ENCODE measurements at places on chromosomes 7 and 10.
A peak's percentile ranks its signal among the peaks of the same experiment; 100 is the strongest.

DNA sequence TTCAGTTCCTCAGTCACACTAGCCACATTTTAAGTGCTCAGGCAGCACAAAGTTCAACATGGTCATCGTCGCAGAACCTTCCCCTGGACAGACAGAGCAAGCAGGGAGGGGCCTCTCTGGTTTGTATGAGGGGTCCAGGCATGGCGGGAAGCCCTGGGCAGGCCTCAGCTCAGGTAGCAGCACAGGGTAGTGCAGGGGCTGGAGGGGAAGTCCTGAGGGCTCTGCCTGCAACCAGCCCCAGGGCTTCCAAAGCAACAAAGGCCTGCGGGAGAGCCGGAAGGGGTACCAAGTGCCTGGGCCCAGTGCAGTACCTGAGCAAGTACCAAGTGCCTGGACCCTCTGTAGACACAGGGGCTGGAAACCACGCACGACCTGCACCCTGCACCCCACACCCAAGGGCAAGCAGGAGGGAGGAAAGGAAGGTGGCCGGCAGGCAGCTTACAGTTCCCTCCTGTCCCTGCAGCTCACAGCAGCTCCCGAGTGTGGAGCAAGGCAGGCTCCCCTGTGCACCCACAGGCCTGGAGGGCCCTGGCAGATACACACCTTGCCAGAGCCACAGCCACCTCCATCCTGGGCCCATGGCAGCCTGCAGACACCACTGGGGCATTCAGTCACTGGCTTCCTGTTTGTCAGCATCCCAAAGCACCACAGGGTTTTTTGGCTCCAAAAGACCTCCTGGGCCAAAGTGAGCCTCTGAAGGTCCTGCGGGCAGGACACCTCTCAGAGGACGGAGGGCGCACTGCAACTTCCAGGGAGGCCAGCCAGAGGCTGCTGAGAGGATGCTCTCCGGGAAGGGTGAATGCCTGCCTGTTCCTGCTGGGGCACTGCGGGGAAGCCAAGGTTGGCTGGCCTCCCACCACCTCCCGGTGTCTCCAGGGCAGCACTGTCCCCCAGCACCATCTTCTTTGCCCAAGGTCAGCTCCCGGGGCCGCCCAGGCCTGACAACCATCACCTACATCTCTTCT lies 6.5 kb upstream of the RET start:
- DNase-seq = no peak

DNA sequence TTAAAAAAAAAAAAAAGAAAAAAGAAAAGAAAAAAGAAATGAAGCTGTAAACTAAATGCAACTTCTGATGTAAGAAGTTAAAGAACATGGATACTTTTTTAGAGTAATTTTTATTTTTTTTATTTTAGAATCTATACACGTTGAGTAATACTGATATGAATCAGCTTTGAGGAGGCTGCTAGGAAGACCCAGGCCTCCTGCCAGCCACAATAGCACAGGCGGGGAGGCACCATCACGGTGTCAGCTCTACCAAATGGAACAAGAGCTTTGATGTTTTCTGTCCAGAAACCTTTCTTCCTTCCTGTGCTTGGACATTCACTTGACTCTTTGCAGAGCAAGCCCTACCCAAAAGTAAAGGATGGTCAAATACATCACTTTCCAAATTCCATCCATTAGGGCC lies 45.3 kb upstream of the EGR2 start:
- no peak for DNase-seq

GRCh38 chr7:44978511-44979366 lies at the start of gene MYO1G:
Gene MYO1G (minus strand): TSS chr7:44979015. CDS start chr7:44978961, 54 bp downstream.
- DNase-seq = no peak

GRCh38 chr10:116961406-116962251 lies 43.4 kb downstream of the SHTN1 start:
- DNase-seq = no peak

GRCh38 chr10:32295027-32295426 lies 51.9 kb downstream of the EPC1 start:
- no peak for DNase-seq

- no peak for DNase-seq
These were observed 747.9 kb upstream of the GALNT17 start for GRCh38 chr7:70384024-70384423.

GRCh38 chr10:72455889-72456595 lies 101.3 kb upstream of the DNAJB12 start:
- DNase-seq = peak; percentile 7

- DNase-seq = no peak
These were observed 399.2 kb downstream of the SORCS1 start for GRCh38 chr10:106765241-106765754.

DNA sequence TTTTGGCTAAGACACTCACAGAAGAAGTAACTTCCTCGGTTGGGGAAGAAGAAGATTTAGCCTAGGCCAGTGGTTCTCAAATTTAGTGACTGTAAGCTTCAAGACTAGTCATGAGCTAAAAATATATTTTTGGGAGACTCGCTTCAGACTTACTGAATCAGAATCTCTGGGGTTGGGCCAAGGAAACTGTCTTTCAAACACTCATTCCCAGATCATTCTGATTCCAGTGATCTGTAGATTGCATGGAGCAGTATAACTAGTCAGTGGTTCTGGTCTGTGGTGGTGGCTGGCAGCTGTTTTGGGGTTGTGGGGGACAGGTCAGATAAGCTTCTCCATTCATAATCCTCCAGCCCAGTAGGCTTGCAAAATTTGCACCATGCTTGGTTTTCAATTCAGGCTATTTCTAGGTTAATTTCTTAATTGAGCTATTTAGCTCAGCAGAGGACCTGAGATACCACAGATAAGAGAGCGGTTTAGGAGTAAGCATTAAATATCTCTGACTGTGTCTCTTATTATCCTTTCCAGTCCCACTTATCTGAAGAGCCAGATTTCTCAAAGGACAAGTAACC lies 3.8 kb upstream of the KAT6B start:
- DNase-seq = peak; percentile 87

- DNase-seq = no peak
These were observed 15.1 kb upstream of the TBX20 start for GRCh38 chr7:35268953-35269352.

GRCh38 chr7:11833431-11833830 lies 1.4 kb upstream of the THSD7A start:
- no peak for DNase-seq

DNA sequence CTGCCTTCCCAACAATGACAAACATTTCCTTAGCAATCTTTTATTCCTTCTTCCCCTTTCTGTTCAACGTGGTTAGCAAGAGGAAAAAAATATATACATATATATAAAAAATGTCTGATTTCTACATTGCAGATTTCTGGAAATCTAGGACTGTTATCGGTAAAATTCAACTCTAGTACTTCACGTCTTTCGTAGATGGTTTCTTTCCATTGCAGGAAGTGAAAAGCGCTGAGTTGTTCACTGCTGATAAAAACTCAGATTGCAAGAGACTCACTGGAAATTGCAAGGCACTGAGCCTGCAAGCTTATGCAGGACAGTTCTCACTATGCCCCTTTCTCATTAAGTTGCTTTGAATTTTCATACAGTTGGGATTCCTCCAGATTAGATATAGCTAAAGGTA lies 23.9 kb downstream of the KIN start:
- DNase-seq = no peak

DNA sequence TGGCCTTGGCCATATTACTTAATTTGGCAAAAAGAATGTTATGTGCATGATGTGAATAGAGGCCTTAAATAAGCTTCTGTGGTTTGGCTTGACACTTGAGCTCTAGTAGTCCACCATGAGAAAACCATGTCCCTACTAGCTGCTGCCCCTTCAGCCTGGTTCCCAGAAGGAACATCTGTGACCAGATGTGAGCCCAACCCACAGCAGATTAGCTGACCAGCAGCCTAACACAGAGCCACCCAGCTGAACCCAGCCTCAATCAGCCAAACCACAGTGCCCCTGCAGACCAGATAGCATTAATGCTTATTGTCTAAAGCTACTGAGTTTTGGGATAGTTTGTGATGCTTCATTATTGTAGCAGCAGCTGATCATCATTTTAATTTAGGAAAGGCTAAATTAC lies 16.6 kb downstream of the JAZF1 start:
- peak; percentile 89 for DNase-seq

DNA sequence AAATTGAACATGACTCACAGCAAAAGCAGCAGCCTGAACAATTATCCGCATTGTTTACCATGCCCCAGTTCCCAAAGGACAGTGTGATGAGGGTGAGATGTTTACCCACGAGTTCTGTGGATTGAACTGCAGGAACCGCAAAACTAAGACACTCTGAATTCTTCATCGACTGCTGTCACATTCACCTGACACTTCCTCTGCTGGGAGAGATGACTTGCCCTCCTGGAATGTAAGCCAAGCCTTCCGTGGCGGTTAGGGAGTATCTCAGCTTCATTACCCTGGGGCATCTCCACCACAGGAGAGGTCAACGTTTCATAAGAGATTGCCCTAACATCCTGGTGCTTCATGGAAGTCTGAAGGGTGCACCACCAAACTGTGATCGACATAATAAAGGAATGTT lies 374.6 kb upstream of the ADARB2 start:
- DNase-seq = no peak

- DNase-seq = no peak
These were observed 865.9 kb downstream of the CNTNAP2 start for GRCh38 chr7:146982482-146982881.

- no peak for DNase-seq
These were observed 290.0 kb upstream of the MKI67 start for GRCh38 chr10:128416231-128416630.

- no peak for DNase-seq
These were observed 348.7 kb upstream of the HPS1 start for GRCh38 chr10:98795467-98795866.

DNA sequence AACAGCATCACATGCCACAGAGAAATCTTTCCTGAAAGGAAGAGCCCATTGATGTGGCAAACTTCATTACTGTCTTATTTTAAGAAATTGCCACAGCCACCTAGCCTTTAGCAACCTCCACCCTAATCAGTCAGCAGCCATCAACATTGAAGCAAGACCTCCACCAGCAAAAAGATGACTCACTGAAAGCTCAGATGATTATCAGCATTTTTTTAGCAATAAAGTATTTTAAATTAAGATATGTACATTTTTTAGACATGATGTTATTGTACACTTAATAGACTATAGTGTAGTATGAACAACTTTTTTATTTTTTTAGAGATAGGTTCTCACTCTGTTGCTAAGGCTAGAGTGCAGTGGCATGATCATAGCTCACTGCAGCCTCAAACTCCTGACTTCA lies 14.8 kb downstream of the STEAP1B start:
- DNase-seq = peak; percentile 81

DNA sequence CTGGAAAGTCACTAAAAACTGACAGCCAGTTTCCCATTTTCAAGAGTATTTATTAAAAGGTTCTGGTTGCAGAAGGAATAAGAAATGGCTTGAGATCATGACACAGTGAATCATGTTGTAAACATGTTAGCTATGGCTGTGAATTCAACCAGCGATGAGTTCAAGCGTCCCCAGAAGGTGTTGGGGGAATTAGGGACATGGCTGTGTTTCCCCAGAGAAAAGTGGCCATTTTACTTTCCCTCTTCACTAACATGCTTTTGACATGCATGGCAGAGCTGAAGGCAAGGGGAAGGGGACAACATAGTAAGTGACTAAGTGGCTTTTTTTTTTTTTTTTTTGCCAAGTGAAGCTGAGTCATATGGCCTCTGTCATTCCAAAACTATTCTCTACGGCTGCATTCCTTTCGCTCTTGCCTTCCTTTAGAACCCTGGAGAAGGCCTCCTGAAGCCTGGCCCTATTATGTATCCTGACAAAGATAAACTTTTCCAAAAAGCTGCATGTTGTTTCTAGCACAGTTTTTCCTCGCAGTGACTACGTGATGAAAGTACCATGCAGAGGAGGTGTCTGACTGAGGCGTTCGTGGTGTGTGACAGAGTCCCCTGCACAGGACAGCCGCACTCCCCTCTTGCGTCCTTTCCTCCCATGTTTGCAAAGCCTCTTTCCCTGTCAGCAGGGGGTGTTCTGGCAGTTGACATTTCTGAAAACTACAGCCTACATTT lies 46.9 kb downstream of the EGFR start:
- peak; percentile 96 for DNase-seq

- DNase-seq = no peak
These were observed 45.5 kb downstream of the SLIT1 start for GRCh38 chr10:97140049-97140846.

- DNase-seq = no peak
These were observed 232.5 kb upstream of the YAE1 start for GRCh38 chr7:39333701-39334100.

GRCh38 chr10:114220281-114220680 lies 18.8 kb upstream of the VWA2 start:
- DNase-seq = no peak

GRCh38 chr7:94397722-94398121 lies 3.0 kb downstream of the COL1A2 start:
- peak; percentile 57 for DNase-seq

DNA sequence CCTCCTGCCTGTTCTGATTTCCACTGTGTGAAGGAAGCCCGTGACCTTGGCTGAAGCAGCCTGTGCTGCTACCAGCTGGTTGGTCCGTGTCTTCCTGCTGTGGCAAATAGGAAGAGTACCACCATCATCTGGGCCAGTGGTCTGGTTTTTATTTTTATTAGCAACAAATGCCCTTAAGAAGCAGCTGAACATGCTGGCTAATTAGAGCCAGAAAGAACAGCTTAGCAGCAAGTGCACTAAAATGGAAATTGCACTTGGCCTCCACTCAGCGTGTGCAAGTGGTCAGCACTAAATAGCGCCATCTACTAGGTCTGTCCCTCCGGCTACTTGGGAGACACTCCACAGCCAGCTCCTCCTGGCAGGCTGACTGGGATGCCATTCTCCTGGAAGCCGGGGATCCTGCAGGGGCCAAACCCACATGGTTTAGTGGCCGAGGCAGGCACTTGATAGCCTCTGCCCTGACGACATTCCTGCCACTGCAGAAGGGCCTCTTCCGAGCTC lies 690.3 kb upstream of the FOXK1 start:
- DNase-seq = no peak

GRCh38 chr10:26488344-26488743 lies 50.2 kb downstream of the APBB1IP start:
- DNase-seq = peak; percentile 75

DNA sequence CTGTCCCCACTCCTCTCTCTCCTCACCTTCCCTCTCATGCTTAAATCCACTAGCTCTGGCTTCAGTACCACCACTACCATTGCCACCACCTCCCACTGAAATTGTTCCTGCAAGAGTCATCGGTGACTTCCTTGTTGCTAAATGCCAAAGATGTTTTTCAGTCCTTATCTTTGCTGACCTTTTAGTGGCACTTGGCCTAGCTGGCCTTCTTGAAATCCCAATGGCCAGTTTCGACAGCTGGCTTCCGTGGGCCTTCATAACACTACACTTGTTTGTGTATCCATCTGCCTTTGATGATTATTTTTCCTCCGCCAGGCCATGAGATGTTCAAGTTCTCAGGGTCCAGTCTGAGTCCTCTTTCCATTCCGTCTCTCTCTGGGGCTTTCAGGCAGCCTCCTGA lies 118.2 kb upstream of the NANOS1 start:
- peak; percentile 70 for DNase-seq
